Left cardiac atrium (tissue), 4 donors: ENCODE measurements at places on chromosomes 6 and 20. TPM values are rescaled to one million over a fixed set of nuclear protein-coding genes. Genes with fewer than 3 reads are reported as not detected.

DNA sequence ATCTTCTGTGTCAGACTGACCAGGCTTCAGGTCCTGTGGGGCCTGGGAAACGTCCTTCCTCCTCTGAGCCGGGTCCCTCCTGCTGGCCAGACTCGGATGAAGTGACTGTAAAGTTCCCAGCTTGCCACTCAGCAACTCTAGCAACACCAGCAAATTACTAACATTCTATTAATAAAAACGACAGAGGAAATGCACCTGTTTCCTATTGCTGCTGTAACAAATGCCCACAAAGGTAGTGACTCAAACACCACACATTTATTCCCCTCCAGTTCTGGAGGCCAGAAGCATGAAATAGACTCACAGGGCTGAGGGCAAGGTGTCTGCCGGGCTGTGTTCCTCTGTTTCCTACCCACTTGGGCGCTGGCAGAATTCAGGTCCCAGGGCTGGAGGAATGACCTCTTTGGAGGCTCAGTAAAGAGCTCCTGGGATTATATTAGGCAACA, 48.8 kb downstream of the CTCFL start:
- no peak for DNase-seq

DNA sequence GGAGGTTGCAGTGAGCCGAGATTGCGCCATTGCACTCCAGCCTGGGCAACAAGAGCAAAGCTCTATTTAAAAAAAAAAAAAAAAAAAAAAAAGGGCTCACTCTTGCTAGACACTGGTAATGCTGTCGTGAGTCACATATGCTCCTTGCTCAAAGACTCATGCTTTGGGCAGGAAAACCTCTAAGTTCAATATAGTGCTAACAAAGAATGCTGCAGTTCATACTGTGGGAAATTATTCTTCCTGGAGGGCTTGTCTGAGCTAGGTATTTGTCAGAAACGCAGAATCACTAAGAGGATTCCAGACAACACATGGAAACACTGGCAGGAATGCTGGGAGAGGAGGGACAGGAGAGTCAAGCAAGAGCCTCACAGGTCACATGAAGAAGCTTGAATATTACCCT, 2.3 kb upstream of the LYRM2 start:
- DNase-seq = no peak

- no peak for DNase-seq
These were observed 106.7 kb upstream of the IYD start for GRCh38 chr6:150261997-150262697.

DNA sequence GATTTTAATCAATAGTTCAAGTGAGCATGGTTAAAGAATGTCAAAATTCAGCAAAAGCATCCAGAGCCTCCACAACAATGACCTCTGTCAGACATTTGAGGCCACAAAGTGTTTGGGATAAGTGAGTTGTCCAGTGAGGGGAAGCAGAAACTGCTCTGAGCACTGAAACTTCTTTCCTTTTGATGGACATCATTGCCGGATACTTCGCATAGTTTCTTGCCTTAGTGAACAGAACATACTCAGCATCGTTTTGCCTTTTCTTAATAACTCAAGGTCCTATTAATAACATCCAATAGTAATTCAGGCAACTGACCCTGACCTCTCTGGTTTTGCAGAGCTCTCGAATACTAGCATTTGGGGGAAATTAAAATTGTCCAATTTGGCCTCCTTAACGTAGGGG, 78.6 kb downstream of the EDN3 start:
- DNase-seq = no peak

DNA sequence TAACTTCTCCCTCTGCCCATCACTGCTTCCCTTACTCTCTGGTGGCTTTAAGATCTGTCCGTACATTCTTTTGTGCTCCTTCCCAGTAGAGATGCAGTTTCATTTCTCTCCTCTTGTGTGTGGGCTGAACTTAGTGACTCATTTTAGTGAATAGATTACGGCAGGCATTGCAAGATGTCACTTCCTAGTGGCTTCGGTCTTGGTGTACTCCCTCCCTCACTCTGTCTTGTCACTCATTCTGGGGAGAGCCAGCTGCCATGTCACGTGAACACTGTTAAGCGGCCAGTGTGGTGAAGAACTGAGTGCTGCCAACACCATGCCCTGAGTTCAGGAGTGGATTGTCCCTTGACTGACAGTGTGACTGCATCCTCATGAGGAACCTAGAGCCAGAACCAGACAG, 115.9 kb downstream of the OTOR start:
- no peak for DNase-seq

- DNase-seq = no peak
These were observed 377.1 kb upstream of the BTBD3 start for GRCh38 chr20:11540558-11540957.

GRCh38 chr6:139994998-139995397, 620.5 kb upstream of the CITED2 start:
- DNase-seq = no peak

DNA sequence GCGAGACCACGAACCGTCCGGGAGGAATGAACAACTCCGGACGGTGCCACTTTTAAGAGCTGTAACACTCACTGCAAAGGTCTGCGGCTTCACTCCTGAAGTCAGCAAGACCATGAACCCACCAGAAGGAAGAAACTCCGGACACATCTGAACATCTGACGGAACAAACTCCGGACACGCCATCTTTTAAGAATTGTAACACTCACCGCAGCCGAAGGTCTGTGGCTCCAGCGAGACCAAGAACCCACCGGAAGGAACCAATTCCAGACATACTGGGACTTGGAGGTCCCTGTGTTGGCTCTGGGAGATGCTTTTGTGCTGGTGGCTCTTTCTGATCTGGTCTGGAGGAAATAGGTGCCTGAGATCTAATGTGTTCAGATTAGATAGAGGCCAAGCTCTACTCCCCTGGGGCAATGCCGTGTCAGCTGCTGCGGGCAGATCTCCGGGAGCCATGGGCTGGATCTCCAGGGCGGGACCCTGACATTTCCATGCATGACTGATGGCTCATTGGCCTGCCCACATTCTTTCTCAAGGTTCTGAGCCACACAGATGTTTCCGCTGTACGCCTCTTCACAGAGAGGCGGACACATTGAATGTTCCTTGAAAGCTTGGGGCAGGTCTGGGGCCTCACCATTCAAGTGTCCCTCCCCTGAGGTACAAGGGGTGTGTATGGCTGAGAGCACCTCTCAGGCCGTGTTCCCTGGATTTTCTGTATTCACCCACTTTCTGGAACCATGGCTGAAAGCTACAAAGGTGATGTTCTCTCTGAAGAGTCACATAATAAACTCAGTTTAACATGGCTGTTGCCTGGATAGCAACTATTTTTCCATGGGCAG, 29.3 kb downstream of the GMPR start:
- DNase-seq = no peak

- no peak for DNase-seq
These were observed 196.5 kb upstream of the OPRM1 start for GRCh38 chr6:153842491-153842890.

DNA sequence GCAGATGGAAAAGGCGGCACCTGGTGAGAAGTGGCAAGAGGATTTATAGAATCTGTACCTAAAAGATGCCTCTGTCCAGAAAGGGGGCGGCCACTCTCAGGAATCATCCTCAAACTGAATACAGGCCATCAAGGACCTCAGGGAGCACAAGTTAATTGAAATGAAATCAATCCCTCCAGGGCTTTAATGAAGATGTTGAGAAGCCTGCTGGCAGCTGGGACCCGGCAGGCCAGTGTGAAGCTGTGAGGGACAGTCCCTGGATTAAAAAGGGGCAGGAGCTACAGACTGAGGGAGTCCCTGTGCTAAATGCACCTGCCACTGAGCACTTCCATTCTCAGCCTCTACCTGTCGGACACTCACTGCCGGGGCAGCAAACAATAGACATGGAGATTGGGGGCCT, 107.7 kb upstream of the GGTLC1 start:
- DNase-seq = no peak

DNA sequence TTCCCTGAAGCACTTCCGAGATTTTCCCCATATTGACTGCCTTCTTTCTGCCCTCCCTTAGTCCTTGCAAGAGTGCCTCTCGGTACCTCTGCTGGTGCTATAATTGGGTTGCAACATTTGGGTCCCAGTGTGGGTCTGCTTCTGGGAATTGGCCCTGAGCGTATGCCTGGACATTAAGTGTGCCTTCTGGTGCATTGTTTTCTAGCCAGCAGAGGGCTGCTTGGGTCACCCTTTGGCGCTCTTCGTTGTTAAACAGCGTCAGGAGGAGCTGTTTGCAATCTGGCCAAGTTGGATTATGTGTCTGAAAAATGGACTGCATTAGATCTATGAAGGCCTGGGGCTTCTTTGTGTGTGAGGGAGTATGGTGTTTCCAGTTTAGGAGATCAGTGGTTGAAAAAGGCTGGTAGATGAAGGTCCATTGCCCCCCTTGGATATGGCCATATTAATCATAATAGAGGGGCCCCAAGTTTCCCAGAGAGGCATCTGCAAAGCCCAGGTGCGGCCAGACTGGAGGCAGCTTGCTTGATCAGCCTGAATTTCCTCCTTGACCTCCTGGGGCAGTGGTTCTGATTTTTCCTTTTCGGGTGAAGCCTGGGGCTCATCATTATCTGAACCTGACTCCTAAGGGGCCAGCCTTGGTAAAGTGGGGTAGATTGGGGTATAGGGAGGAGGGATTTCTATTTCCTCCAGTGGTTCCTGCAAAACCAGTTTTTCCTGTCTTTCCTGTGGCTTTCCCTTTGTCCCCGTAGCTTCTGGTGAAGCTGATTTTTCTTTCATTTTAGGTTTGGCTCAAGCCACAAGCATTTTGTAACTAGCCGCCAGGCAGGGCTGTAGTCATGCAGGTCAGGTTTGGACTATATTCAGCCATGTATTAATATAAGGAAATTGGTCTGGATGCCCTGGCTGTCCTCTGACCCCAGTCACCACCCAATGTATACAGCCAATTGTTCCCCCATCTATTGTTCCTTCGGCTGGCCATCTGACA, 85.4 kb upstream of the GPR6 start:
- no peak for DNase-seq

DNA sequence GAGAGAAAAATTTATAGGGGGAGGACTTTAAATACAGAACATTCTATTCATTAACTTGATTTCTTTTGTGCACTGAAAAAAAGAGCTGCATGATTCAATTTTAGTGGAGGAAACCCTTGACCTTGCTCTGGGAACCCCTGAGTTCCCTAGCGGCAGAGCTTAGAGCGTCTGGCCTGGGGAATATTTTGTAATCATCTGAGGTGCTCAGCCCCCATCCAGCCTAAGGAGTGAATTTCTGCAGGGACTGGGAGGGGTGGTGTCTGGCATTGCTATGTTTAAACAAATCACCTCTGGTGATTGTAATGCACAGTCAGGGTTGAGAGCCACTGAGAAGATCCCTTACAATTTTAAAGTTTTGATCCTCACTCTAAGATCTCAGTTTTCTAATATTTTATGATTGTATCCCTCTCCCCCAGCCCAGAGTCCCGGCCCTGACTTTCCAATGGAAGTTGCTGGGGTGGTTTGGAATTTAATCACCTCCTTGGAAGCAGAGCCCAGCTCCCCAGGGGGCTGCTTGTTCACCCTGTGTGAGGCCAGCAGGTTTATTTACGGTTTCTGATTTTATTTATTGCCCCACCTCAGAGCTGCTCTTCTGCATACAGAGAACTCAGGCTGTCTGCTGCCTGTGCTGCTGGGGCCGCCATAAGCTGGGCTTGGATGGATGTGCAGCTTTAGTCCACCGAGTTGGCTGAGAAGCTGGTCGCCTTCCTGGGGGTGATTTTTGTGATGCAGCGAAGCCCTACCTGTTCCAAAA, 263.1 kb downstream of the LRFN2 start:
- no peak for DNase-seq

GRCh38 chr20:24912397-24913075, 36.5 kb upstream of the CST7 start:
- no peak for DNase-seq

DNA sequence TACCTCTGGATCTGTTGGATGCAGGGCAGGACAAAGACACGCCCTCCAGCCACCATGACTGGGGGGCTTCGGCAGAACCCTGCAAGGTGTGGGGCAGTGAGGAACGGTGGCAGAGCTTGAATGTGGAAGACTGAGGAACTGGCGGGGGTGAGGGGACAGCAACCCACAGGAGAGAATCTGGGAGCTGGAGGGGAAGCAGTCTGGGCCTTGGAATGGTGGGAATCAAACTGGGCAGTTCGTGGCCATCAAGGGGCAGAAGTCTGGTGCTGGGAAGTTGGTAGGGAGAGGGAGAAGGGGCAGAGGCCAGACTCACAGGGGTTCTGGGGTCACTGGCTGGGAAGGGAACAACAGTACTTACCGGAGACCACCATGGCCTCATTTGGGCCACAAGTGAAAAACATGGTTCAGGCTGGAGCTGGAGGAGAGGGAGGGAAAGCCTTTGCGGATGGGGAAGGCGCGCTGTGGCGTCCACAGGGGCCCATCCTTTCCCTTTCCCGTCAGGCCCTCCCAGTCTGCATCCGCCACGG, 635 bp downstream of the FLOT1 start:
- DNase-seq = peak; percentile 82

C2 gene
- 12.3 TPM for total RNA-seq

CNBD2 gene
- 3.2 TPM for total RNA-seq

HFE gene
- total RNA-seq = 8.8 TPM

GHRH gene
- total RNA-seq = 10.7 TPM

TPD52L2 gene
- total RNA-seq = 67.5 TPM

PRND gene
- not detected for total RNA-seq
